ENCODE measurements at places on chromosomes 3 and 15.
A peak's percentile ranks its signal among the peaks of the same experiment; 100 is the strongest.

- no peak for DNase-seq
Observed at GRCh38 chr15:84839714-84840113, 22.6 kb downstream of the ALPK3 start.

- DNase-seq: no peak
Observed at GRCh38 chr15:99275525-99276128, 24.3 kb downstream of the LRRC28 start.

DNA sequence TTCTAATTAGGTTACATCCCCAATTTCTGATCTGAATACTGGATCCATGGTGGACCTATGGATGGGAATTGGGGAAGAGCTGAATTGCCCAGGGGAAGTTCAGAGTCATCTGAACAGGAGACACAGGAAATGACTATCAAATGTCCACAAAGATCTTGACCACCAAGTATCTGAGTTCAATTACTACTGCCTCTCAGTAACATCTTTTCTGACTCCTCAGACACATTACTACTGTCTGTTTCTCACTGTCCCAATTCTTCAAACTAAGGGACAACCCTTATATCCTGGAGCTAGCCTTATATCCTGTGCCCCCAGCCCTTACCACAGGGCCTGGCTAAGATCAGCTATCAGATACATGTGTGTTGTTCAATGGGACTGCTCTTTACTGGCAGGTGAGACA lies 10.1 kb upstream of the IREB2 start:
- no peak for DNase-seq

- DNase-seq: no peak
Observed at GRCh38 chr3:169311860-169312259, 351.7 kb downstream of the MECOM start.

DNA sequence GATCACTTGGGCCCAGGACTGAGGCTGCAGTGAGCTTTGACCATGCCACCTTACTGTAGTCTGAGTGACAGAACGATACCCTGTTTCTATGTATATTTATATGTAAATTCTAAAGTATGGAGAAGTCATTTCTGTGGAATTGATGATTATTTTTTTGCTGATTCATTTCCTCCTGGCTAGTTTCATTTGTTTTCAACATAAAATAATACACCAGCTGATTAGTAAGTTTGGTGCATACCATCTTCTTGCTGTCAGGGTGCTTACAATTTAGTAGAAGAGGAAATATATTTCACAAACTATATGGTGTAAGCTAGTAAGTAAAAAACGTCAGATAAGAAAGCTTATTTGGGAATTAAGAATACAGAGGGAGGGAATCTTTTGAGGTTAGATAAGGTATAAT lies 36.0 kb downstream of the SLC25A26 start:
- no peak for DNase-seq

- no peak for DNase-seq
Observed at GRCh38 chr3:1183320-1184048, 90.7 kb downstream of the CNTN6 start.

GRCh38 chr3:196047391-196048030 lies 34.4 kb downstream of the TFRC start:
- DNase-seq: no peak

DNA sequence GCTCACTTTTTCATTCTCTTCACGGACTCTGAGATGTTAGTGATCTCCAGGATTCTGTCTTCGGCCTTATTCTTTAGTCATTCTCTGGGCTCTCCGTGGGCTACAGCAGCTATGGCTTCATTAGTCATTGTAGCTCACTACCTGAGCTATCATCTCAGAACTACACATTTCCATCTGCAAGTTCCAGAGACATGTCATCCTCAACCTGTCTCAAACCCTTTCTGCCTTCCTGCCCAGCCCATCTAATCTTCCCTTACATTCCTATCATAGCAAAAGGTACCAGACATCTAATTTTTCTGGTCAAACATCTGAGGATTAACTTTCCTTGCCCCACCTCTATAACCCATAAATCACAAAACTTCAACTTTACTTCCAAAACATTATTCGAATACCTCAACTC lies 13.2 kb downstream of the TSPAN3 start:
- DNase-seq: no peak

DNA sequence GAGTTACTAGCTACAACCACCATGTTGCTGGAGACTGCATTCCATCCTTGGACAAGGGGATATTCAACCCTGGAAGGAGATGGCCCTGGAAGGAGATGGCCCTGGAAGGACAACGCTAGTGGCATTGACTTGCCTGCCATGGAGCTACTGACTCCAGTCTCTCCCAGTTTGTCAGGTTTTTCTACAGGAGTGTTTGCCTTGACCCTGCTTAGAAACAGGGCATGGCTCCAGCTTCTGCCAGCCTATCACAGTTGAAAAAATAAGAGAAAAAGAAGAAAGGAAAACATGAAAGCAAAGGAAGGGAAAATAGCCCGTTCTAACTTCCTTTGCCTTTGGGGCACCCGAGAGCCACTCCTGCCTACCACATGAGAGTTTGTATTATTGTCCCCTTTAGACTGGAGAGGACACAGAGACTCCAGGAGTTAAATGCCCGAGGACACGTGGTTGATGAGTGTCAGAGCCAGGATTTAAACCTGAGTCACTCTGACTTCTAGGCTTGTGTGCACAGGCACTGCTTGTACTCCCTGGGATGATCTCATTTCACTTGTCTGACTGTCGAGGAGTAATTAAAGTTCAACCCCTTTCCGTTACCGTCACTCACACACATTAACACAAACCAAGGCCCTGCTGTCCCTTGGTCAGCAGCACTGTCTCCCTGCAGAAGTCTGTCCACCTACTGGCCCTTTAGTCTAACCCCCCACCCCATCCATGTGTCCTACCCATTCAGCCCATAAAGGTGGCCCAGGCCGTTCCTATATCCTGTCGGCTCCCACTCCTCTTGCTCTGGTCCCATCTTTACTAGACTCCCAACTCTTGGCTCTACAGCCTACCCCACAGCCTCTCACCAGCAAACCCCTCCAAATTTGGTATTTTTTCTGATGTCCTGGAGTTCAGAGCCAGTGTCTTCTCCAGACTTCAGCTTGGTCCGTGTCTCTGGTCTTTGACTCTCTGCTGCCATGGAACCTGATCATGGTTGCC lies 46.1 kb downstream of the C2CD4A start:
- DNase-seq: no peak

GRCh38 chr3:16551342-16551976 lies 38.0 kb upstream of the RFTN1 start:
- no peak for DNase-seq

- peak; percentile 19 for DNase-seq
Observed at GRCh38 chr3:179100652-179101051, 29.0 kb upstream of the ZMAT3 start.

- DNase-seq: no peak
Observed at GRCh38 chr3:14057701-14058100, 67.0 kb downstream of the CHCHD4 start.

DNA sequence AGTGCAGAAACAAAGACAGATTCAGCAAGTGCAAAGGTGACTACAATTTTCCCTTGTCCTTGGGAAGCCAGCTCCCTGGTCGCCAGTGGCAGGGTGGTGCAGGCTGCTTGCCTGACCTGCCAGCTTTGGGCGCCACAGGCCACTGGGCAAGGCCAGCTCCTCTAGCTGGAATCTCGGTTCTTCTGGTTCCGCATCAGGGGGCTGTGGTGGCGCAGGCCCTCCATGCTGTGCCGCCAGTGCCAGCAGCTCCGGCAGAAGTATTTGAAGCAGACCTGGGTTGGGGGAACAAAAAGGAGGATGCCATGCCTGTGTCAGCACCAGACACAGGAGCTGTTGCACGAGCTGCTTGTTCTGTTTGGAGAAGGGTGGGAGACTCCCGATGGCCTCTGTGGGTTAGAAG lies 4.2 kb upstream of the RPS17 start:
- no peak for DNase-seq

- DNase-seq: no peak
Observed at GRCh38 chr15:45021348-45021747, 1.6 kb upstream of the SORD start.

DNA sequence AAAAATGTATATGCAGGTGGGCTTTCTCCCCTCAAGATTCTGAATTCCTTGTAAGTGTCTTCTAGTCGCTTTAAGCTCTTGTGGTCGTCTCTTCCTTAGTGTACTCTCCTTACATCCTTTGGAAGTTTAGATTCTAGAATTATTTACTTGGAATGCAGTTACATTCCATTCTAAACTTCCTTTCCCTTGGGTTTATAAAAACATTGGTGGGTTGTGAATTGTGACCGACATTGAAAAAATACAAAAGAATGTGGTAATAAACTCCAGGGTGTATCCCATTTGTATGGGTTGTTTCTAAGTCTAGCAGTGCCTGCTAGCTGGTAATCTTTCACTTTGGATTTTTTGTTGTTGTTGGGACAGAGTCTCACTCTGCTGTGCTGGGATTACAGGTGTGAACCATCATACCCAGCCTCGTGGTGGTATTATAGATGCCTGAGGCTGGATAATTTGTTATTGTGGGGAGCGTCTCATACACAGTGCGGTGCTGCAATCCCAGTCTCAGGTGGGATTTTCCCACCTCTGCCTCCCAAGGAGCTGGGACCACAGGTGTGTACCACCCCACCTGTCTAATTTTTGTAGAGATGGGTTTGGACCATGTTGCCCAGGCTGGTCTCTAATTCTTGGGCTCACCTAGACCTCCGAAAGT lies 9.1 kb downstream of the CHD2 start:
- no peak for DNase-seq

DNA sequence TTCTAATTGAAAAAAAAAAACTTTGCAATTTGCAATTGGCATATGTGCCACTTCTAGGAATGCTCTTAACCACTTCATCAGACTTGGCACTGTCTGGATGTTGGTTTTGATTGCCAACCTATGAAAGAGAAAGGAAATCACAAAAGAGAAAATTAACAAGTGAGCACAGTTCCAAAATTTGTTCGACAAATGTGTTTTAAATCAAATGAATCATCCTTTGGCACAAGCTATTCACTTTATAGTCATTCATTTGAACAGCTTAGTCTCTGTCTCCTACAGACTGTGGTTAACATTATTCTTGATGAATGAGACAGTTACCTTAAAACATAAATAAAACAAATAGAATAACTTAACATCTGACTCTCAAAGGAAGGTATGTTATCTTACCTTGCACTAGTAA lies 265.0 kb downstream of the EPHA3 start:
- no peak for DNase-seq

DNA sequence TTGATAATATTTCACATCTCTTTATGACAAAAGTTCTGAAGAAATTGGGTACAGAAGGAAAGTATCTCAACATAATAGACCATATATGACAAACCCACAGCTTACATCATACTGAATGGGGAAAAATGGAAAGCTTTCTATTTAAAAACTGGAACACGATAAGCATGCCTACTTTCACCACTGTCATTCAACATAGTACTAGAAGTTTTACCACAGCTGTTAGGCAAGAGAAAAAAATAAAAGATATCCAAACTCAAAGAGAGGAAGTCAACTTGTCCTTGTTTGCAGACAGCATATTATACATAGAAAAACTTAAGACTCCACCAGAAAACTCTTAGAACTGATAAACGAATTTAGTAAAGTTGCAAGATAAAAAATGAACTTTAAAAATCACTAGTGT lies 40.3 kb downstream of the COPS2 start:
- no peak for DNase-seq

GRCh38 chr15:74850393-74850792 lies 7.4 kb upstream of the ULK3 start:
- DNase-seq: no peak

DNA sequence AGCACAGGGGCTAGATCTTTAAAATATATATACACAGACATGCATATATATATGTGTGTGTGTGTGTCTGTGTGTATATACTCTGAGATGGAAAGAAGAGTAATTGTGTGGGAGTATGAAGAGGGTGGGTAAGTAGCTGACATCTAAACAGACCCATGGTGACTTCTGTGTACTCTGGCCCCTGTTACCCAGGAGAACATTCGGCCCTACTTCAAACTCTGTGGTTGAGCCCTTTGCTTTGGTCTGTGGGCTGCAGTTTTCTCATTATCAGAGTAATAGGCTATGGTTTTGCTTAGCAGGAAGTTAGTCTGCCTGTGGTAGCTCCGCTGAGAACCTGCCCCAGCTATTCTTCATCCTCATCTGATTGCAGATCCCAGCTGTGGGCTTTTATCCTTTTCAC lies 141.4 kb downstream of the RBPMS2 start:
- no peak for DNase-seq

DNA sequence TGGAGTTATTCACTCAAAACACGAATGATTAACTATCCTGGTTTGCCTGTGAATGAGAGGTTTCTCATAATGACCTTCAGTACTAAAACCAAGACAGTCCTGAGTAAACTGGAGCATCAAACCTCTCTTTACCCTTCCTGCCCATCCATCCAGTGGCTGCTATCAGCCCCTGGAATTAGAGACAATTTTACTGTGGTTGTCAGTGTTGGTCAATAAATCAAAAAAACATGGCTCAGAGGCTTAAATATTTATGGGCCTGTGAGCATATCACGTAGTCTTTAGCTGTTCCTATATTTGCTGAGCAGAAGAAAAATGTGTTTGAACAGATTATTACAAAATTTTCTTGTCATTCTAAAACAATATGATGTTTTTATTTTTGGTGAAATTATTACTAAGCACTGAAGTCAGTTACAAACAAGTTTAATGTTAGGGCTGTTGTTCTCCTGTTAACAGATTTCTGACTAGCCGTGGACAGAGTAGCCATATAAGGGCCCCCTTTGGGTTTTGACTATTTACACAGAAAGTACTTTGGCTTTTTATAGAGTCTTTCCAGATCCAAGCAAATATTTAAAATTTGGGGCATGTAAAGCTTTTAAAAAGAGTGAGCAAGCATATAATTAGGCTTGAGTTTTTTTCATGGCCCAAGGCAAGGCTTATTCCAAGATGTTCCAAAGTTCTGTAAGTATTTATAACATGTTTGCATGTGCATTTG lies 580.9 kb downstream of the DIPK2A start:
- no peak for DNase-seq

- no peak for DNase-seq
Observed at GRCh38 chr3:27695636-27696035, 26.5 kb downstream of the EOMES start.

DNA sequence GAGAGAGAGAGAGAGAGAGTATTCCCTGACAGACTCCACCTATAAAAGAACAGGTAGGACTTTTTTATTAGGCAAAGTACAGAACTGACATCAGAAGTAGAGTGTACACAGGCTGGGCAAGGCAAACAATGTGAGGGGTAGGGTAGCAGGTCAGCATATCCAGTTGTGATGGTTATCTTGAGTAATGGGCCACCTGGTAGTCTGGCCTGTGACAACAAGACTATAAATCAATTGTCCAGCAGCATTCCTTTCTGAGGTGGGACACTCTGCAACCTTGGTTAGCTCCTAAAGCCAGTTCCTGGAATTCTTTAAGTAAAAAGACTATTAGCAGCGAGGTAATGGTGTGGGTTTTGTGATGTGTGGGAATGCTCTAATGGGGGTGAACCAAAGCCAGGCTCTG lies 14.9 kb upstream of the TMCC1 start:
- no peak for DNase-seq

GRCh38 chr3:121231872-121232271 lies 313.9 kb downstream of the POLQ start:
- no peak for DNase-seq

- DNase-seq: no peak
Observed at GRCh38 chr3:98657457-98657856, 64.0 kb upstream of the CPOX start.

- DNase-seq: no peak
Observed at GRCh38 chr3:121834157-121834670, 646 bp downstream of the IQCB1 start.
